Suprapubic skin (tissue), 4 donors: ENCODE measurements at places on chromosomes 11 and 22. TPM values are rescaled to one million over a fixed set of nuclear protein-coding genes. Genes with fewer than 3 reads are reported as not detected.

GRCh38 chr11:131165036-131165435, 205.4 kb upstream of the NTM start:
- H3K4me3 ChIP-seq = no peak overlapping the region
- no peaks in the 10 kb centered on the region for H3K36me3 ChIP-seq
- no peak overlapping the region for H3K27ac ChIP-seq
- H3K27me3 ChIP-seq = no peaks in the 10 kb centered on the region

DNA sequence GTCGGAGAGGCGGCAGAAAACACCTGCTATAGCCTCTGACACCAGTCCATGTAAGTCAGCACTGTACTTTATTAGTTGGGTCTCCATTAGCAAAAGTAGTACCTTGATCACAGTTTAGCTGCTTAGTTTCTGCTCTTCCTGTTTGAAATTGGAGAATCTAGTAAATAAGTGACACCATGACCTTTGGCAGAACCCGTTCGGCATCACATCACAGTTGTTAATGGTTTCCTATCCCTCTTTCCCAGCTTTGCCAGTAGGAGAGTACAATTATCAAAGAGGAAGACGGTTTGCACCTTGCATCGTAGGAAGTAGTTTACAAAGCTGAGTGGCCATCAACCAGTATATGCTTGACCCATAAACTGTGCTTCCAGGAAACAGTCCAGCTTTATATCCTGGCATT, 101.8 kb downstream of the TRIM44 start:
- H3K4me3 ChIP-seq = no peak overlapping the region
- no peak for DNase-seq
- H3K27me3 ChIP-seq = no peaks in the 10 kb centered on the region
- no peaks in the 10 kb centered on the region for H3K4me1 ChIP-seq

GRCh38 chr11:11732116-11732515, 109.7 kb upstream of the USP47 start:
- DNase-seq = no peak
- no peaks in the 10 kb centered on the region for H3K36me3 ChIP-seq
- no peak overlapping the region for H3K4me3 ChIP-seq
- no peak overlapping the region for H3K27ac ChIP-seq
- no peaks in the 10 kb centered on the region for H3K27me3 ChIP-seq

GRCh38 chr11:124762105-124762623, at the start of gene ESAM:
TSS of gene ESAM (minus strand) at chr11:124762290. CDS start at chr11:124762154, 136 bp downstream.
- peak within 1 kb of the TSS; percentile 70 for H3K27ac ChIP-seq
- H3K4me3 ChIP-seq = peak within 1 kb of the TSS; percentile 51
- H3K4me1 ChIP-seq = peaks cover 41% of the 10 kb centered on the region
- DNase-seq = no peak

Gene DRAP1
- 54.2 TPM for total RNA-seq

GRCh38 chr11:32479291-32479690, 44.0 kb upstream of the WT1 start:
- H3K4me1 ChIP-seq = no peaks in the 10 kb centered on the region
- no peak overlapping the region for H3K27ac ChIP-seq
- no peaks in the 10 kb centered on the region for H3K36me3 ChIP-seq

DNA sequence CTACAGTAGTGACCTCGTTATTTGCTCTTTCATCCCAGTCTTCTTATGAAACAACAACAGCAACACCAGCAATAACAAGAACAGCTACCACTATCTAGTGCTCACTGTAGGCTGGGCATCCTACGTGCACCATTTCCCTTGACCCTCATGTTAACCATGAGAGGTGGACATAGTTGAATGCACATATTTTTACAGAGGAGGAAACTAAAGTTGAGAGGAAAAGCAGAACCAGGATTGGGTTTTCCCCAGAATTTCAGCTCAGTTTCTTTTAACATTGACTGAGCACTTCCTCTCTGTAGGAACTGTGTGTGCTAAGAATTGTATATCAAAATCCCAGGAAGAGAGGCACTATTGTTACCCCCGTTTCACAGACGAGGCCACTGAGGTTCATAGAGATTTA, 39.4 kb upstream of the TSPAN18 start:
- no peak overlapping the region for H3K27ac ChIP-seq
- H3K27me3 ChIP-seq = peaks cover 5% of the 10 kb centered on the region
- DNase-seq = no peak
- H3K36me3 ChIP-seq = no peaks in the 10 kb centered on the region
- H3K4me1 ChIP-seq = no peaks in the 10 kb centered on the region

- H3K4me3 ChIP-seq = no peak overlapping the region
- no peaks in the 10 kb centered on the region for H3K27me3 ChIP-seq
- peaks cover 3% of the 10 kb centered on the region for H3K4me1 ChIP-seq
- no peaks in the 10 kb centered on the region for H3K36me3 ChIP-seq
- DNase-seq = no peak
Observed at GRCh38 chr11:78399136-78399535, 18.5 kb downstream of the GAB2 start.

DNA sequence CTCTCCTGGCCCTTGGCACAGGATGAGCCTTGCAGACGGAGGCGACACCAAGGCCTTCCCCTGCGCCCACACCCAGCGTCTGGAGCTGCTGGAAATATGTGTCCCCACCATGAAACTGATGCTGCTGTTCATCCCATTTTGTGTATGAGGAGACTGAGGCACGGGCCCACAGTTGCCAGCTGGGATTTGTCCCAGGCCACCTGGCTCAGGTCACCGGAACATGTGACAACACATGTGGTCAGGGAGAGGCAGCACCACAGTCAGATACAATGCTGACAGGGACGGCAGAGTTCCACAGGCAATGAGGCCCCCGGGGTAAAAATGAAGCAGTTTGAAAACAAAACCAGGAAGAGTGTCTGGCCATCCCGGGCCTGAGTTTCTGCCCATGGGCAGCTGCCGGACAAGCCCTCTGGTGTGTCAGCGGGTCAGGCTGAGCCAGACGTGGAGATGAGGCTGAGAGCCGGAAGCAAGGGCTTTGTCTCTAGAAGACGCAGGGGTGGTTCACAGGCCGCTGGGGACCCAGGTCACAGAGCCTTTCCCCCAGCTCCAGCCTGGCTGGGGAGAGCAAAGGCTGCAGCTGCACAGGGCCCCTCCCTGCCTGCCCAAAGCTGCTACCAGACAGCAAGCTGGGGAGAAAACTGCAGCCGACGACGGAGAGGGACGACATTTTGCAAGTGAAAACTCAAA, 80.7 kb downstream of the CDKN1C start:
- DNase-seq = peak; percentile 72
- H3K4me1 ChIP-seq = peaks cover 15% of the 10 kb centered on the region
- H3K36me3 ChIP-seq = no peaks in the 10 kb centered on the region
- H3K27me3 ChIP-seq = peaks cover 5% of the 10 kb centered on the region

DNA sequence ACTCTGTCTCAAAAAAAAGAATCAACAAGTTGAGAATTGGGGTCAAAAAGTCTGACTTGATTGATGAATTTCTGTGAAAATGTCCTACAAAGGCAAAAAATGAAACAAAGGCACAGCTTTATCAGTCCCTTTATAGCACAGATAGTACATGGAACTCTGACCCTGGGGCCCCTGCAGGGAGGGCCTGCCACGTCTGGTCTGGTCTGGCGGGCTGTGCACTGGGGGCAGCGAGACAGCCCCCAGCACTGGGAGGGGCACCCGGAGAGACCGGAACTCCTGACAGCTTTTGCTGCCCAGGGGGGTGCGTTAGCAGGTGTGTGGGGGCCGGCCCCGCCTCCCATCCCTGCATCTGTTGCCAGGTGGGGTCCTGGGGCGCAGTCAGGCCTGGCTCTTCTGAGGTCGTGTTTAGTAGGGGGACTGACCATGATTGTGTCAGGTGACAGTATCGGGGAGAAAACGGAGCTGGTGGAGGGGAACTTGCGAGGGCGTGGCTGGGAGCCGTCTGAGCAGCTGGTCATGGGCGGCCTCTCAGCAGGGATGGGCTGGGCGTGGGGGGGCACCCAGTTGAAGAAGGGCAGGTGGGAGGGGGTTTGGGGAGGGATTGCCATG, 51.7 kb downstream of the GRAMD4 start:
- H3K27me3 ChIP-seq = no peaks in the 10 kb centered on the region
- peaks cover 79% of the 10 kb centered on the region for H3K36me3 ChIP-seq
- H3K27ac ChIP-seq = no peak overlapping the region
- no peak for DNase-seq
- H3K4me1 ChIP-seq = peaks cover 22% of the 10 kb centered on the region

Gene NLRP14
- not detected for total RNA-seq

Gene OR52B6
- total RNA-seq = not detected

Gene C11orf91
- total RNA-seq = not detected

Gene NEFH
- not detected for total RNA-seq

- no peak overlapping the region for H3K27ac ChIP-seq
- no peak overlapping the region for H3K4me3 ChIP-seq
- DNase-seq = no peak
- H3K4me1 ChIP-seq = peaks cover 16% of the 10 kb centered on the region
- H3K27me3 ChIP-seq = no peaks in the 10 kb centered on the region
- H3K36me3 ChIP-seq = no peaks in the 10 kb centered on the region
Observed at GRCh38 chr11:78429660-78430059, 12.0 kb upstream of the GAB2 start.

DNA sequence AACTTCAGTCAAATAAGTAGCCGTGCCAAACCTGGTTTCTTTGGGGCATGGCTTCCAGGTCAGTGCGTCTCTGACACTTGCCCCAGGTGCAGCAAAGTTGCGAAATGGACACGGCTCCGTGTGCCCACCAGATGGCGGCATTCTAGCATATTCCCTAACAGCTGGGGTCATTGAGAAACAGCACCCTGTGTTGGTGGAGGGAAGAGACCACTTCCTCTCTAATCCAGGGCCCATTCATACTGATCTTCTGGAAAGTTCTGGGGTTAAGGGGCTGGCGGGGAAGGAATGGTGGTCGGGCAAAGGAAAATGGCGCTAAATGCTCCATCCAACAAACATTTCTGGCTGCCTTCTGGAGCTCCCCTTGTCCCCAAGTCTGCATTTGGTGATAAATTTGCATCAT, 141.2 kb upstream of the TIMP3 start:
- no peaks in the 10 kb centered on the region for H3K36me3 ChIP-seq
- no peak overlapping the region for H3K27ac ChIP-seq
- DNase-seq = no peak
- H3K4me1 ChIP-seq = peaks cover 9% of the 10 kb centered on the region
- H3K27me3 ChIP-seq = no peaks in the 10 kb centered on the region
- H3K4me3 ChIP-seq = no peak overlapping the region

DNA sequence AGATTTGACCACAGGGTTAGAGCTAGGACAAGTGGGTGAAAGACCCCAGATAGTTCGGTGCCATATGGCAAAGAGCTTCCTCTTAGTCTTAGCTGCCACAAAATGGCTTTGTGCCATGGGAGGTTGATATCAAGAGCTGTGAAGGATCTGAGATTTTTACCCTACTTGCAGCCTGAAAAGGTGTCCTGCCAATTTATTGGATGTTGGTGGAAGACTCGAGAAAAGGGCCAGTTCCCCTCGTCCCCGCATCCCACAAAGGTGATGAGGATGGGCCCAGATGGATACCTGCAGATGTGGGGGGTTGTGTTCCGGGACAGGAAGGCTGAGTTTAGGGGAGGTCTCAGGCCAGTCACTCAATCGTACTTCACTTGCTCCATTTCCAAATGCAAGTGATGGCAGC, 27.2 kb downstream of the YDJC start:
- no peak overlapping the region for H3K27ac ChIP-seq
- DNase-seq = no peak
- H3K4me3 ChIP-seq = no peak overlapping the region
- no peaks in the 10 kb centered on the region for H3K36me3 ChIP-seq

DNA sequence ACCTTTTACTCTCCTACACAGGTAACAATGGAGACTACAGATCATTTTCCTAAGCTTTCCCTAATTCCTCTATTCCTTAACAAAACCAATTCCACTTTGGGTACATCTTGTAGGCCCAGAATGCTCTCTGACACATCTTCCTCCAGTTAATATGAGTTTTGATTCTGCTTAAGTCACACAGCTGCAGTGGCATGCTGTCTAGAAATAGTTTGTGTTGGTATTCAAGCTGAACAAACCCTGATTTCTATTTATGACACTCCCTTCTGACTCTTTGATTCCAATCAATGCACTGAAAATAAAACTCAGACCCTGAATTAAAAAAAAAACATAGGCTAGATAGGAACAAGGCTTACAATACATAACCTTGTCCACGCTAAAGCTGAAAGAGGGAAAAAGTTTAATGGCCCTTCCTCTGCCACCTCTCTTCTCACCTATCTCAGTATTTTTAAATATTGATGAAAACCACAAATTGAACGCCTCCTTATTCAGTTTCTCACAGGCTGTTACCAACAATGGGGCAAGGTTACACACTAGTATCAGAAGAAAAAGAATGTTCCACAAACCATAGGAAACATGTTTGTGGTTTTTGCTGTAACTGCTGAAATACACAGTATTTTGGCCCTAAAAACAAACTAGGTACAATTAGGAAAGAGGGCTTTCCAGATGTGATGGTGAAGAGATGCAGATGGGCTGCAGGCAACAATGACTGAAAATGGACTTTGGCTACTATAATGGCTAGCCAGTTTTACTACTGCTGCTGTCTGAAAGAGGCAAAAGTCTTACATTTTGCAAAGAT, 35.7 kb upstream of the GAB2 start:
- no peak overlapping the region for H3K4me3 ChIP-seq
- no peaks in the 10 kb centered on the region for H3K4me1 ChIP-seq
- H3K27me3 ChIP-seq = no peaks in the 10 kb centered on the region

DNA sequence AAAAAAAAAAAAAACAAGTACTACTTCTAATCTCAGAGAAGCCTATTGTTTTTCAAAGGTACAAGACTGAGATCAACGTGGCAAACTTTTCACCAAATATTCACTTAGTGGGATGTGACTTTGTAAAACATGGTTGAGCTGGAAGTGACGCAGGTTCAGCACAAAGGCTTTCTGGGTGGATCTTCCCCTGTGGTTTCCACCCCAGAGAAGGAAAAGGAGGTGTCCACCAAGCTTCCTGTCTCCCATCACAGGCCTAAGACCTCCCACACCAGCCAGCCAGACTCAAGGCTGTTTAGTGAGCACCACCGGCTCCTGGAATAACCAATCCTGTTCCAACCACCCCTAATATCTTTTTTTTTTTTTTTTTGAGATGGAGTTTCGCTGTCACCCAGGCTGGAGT, 5.7 kb downstream of the TMEM184B start:
- no peak for DNase-seq
- peak overlapping the region; percentile 63 for H3K27ac ChIP-seq
- H3K4me3 ChIP-seq = no peak overlapping the region
- no peaks in the 10 kb centered on the region for H3K27me3 ChIP-seq
- no peaks in the 10 kb centered on the region for H3K36me3 ChIP-seq

GRCh38 chr11:1387961-1388762, 1.6 kb upstream of the BRSK2 start:
- H3K4me1 ChIP-seq = peaks cover 20% of the 10 kb centered on the region
- H3K36me3 ChIP-seq = no peaks in the 10 kb centered on the region
- peaks cover 44% of the 10 kb centered on the region for H3K27me3 ChIP-seq
- no peak for DNase-seq
- no peak overlapping the region for H3K27ac ChIP-seq
